Skeletal muscle tissue (tissue), 5 donors: ENCODE measurements at places on chromosomes 6 and 20. TPM values are rescaled to one million over a fixed set of nuclear protein-coding genes. Genes with fewer than 3 reads are reported as not detected.

The CRISP2 gene
- not detected for total RNA-seq

The SLC26A8 gene
- under 0.01 TPM for total RNA-seq

The FRK gene
- total RNA-seq: 1.6 TPM

The PRR18 gene
- total RNA-seq: 0.52 TPM
